ENCODE measurements at places on chromosomes 7 and 10.

- DNase-seq: no peak
Measured at GRCh38 chr10:14604181-14605142, 170.2 kb downstream of the FAM107B start.

DNA sequence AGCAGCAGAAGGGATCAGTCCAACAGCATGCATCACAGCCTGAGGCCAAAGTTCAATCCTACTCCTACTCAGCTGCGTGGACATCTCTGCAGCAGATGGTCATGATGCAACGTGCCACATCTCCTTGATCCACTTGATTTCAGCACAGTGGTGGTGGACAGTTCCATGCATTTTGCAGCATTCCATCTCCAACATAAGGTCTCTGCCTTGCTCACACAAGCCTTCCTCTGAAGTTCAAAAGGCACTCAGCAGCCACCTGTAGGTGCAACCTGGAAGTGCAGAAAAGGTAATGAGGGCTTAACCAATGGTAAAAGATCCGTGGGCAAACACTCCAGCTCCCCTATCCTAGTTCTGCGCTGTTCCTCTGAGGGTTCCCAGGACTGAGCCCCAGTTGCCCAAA, 57.5 kb upstream of the CHCHD3 start:
- no peak for DNase-seq

DNA sequence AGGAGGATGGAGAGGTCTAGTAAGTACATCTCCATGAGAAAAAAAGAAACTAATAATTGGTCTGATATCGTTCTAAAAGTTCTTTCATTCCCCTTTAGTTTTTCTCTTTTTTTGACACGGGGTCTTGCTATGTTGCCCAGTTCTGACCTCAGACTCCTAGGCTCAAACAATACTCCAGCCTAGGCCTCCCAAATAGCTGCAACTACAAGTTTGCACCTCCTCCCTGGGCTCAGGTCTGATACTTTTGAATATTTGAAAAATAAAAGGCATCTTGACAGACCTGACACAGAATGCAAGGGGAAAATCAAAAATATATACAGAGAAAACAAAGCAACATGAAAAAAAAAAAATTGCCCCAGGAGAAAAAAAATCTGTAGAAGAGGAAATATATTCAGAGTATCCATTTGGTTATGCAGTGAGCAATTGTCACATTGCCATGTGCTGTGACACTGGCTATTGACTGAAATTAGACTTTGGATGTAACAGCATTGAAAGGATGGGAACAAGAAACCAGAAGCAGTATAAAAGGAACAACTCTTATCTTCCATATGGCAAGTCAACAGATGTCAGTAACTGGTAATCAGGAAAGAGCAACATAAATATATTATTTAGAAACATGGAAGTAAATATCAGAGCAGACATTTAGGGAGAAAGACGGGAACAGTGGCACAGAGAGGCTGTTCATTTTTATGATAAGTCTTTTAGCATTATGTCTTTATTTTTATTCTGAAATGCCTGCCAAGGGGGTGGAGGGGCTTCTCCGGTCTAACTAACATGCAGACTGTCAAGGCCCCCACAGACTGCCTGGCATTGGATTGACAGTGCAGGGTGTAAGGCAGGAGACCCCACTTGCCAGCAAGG, 408.4 kb downstream of the PARD3 start:
- no peak for DNase-seq

GRCh38 chr7:90599038-90599437, 2.9 kb downstream of the CDK14 start:
- no peak for DNase-seq
